ENCODE measurements at places on chromosomes 4 and X. TPM values are rescaled to one million over a fixed set of nuclear protein-coding genes. Genes with fewer than 3 reads are reported as not detected.

GRCh38 chr4:71545168-71545567, 206.3 kb downstream of the SLC4A4 start:
- DNase-seq: no peak

- no peak for DNase-seq
These were observed 311.1 kb downstream of the PDGFC start for GRCh38 chr4:156660465-156660864.

CT45A1 gene
- total RNA-seq: not detected

DNA sequence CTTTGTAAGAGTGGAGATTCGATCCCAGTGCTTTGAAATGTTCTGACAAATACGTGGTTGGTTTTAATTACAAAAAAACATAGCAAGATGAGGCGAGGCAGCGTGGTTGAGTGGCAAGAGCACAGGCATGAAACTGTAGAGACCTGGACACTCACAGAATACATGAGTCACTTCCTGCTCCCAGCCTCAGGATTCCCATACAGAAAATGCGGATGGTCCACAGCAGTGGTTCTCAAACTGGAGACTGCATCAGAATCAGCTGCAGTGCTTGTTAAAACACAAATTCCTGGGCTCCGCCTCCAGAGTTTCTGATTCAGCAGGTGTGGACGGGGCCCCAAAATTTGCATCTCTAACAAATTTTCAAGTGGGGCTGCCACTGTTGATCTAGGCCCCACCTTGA, 10.1 kb downstream of the OTOP1 start:
- DNase-seq: no peak

RLIM gene
- total RNA-seq: 43.5 TPM

GRCh38 chr4:53919535-53919934, 144.9 kb downstream of the CHIC2 start:
- no peak for DNase-seq

DNA sequence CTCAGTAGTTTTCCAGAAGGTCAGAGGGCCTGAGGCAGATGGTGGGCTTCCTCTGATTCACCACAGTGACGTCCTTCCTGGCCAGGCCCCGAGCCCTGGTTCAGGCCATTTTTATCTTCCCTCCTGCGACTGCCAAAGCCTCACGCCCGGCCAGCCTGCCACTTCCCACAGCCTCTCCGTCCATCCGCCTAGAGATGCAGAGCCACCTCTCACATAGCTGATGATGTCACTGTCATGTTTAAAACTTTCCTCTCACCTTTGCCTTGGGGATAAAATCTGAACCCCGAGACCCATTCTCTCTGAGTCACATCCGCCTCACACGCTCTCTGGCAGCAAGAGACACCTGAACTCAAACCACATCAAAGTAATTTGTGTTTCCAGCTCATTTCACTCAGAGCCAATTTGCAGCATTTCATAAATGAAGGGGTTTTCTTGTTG, 175.3 kb downstream of the QDPR start:
- peak; percentile 88 for DNase-seq

DNA sequence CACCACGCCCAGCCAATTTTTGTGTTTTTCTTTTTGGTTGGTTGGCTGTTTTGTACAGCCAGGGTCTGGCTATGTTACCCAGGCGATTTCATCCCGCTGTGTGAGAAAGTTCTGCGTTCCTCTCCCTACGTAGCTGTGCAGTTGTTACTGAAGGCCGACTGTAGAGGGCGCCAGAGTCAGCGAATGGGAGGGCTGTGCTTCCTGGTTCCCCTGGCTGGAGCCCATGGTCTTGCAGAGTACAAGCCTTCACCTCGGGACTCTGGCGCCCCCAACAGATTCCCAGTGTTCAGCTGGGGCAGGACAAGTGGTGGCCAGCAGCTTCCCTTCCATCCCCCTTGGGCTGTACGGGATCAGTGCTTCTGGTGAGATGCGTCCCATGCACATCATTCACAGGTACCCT, 5.6 kb upstream of the CT45A1 start:
- DNase-seq: peak; percentile 57

- DNase-seq: no peak
These were observed 10.6 kb upstream of the HSD17B13 start for GRCh38 chr4:87333267-87333666.

- no peak for DNase-seq
These were observed 76.5 kb upstream of the SMARCAD1 start for GRCh38 chr4:94131212-94131611.

- no peak for DNase-seq
These were observed 342.8 kb downstream of the RAPGEF2 start for GRCh38 chr4:159445692-159446091.

- DNase-seq: no peak
These were observed 32.4 kb upstream of the PPP2R3B start for GRCh38 chrX:418927-419729.

All from activated naive CD4-positive, alpha-beta T cell treated with anti-CD3 and anti-CD28 coated beads for 36 hours (primary cell).